Effector CD8-positive, alpha-beta T cell (primary cell): ENCODE measurements at places on chromosomes 6 and 20.

GRCh38 chr20:32457479-32457986 lies 99.4 kb downstream of the ASXL1 start:
- no peak for DNase-seq

DNA sequence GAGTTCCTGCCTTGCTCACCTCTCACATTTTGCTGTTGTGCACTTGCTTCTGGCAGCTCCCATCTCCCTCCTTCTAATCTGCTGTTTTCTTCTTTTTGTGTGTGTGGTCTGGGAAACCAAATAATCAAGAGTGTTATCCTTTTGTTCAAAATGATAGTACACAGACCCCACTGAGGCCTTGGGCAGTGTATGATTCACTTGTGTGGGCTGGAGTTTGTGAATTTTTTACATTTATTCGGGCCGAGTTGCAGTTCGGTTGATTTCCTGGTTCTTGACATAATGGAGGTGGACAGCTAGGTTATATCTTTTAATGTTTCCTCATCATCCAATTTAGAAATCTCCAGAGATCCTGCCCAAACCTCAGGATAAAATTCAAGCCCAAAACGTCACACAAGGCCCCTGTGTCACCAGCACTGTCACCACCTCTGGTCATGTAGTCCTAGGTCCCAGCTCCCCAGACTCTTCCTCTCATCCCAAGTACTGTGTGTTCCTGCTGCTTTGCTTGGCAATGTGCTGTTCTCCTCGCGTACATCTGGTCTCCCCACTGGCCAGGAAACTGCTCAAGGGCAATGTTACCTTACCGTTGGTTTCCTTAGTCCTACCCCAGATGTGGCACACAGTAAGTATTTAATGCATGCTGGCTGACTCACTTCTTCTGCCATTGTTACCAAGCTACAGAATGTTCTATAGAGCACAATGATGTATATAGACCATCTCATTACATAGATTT lies 55.7 kb upstream of the PHACTR2 start:
- no peak for DNase-seq

- peak; percentile 85 for DNase-seq
Observed at GRCh38 chr20:3768342-3769130, 983 bp upstream of the ADISSP start.

- DNase-seq: no peak
Observed at GRCh38 chr6:12152023-12152970, 137.9 kb upstream of the EDN1 start.

GRCh38 chr6:158389193-158389919 lies 77.1 kb downstream of the TULP4 start:
- no peak for DNase-seq

DNA sequence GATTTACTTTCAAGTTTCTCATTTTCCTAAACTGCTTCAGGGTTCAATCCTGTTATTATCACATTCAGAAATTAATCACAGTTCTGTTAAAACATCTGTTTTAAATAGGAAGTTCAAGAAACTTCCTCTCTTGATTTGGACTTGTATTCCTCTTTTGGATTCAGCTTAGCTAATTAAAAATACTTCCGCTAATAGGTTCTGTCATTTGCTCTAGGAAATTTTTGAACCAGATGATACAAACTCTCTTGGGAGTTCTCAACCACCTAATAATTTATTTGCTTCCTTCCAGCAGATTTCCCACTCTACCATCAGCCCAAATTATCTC lies 15.9 kb upstream of the TMEM30A start:
- DNase-seq: no peak

DNA sequence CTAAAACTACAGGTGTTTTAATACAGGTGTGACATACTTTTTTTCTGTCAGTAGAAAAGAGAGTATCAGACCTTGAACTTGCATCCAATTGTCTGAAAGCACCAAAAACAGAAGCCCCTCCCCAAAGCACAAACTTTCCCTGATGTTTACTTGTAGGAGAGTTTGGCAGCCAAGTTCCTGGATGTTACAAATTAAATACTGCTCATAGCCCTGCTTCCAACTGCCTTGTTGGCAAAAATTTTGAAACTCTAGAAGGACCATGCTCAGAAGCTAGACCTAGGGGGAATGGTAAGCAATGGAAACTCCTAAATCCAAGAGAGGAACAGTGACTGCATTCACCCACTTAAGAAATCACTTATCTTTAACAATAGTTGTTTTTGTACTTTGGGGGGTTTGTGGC lies 17.0 kb upstream of the ARG1 start:
- no peak for DNase-seq

DNA sequence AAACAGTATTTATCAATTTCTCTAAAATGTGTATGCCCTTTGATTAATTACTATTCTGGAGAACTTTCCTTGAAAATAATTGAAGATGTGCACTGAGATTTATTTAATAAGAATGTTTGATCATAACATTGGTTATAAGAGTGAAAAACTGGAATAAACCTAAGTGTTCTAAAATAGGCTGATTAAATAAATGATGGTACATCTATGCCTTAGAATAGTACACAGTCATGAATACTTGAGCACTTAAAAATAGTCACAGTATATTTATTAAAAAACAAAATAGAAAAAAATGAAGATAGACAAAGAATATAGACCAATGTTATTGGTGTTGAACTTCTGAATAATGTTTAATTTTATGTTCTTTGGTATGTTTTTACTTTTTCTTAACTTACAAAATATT lies 93.0 kb downstream of the ZNF217 start:
- DNase-seq: no peak

DNA sequence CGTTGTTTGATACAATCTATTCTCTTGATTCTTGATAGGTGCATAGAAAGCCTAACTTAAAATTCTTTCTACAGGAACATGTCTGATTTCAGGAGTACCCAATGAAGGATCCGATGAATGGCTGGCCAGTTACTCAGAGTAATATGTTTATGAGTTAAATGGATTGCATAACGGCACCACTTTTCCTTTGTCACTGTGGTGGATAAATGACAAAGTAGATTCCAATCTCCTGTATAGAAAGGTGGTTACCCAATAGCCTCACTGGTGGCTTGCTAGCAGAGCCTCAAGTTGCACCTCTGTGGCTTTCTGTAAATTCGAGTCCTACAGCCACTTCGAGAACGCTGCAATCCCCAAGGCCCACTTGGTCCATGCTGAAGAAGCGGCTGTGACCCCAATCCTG lies 28.4 kb downstream of the LHFPL5 start:
- DNase-seq: no peak

DNA sequence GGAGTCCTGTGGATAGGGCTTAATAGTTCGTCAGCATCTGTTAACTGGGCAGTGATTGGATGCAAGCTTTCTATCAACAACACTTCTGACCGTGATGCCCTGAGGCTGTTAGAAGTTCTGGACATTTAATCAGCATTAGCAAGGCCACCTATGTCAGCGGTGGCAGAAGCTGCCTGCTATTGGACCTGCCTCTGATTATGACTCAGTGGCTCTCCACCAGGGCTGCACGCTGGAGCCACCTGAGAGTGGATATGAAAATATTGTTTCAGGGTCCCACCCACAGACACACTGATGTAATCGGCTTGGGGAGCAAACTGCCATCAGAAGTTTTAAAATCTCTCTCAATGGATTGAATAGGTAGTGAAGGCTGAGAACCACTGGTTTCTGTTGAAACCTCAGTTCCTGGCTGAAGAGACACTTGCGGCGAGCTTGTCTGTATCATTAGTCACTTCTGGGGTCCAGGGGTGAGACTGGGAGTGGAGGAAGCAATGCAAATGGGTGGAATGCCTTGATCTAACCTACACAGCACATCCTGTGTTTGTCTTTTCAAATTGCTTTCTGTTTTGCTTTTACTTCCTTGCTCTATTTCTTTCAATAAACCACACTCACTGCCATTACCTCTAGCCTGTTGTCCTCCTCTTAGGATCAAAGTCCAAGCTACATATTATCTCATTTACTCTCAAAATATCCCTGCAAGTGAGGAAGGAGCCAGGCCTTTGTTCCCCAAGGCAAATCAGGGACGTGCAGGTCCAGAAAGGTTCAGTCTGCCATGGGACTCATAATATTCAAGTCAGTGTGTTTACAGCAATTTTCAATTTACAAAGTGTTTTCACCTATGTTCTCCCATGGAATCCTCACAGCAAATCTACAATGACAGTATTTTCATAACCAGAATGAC lies 4.2 kb downstream of the CLIC5 start:
- DNase-seq: no peak

- DNase-seq: no peak
Observed at GRCh38 chr6:165663736-165664558, 906 bp upstream of the PDE10A start.

DNA sequence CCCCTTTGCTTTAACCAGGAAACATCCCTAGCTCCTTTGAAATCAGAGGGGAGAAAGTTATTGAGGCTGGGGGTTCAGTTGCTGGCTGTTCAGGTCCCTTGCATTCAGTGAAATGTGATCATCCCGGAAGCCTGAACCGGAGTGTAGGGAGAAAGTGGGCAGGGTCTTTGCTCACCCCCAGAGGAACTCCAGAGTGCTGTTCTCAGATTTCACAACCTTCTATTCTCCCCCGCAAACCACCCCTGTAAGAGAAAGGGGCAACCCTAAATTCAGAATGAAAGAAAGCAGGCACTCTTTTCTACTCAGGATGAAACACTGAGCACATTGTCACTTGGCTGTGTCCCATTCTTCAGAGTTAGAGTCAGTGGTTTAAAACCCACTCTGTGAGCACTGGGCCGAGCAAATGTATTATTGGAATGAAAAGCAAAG lies 139.8 kb downstream of the KHDC1L start:
- DNase-seq: no peak
